ENCODE measurements at places on chromosomes 4 and X.

- DNase-seq, result no peak
These were observed 94.3 kb upstream of the ATXN3L start for GRCh38 chrX:13414006-13414647.

GRCh38 chrX:39149761-39150160 lies 348.5 kb downstream of the MID1IP1 start:
- no peak for DNase-seq

DNA sequence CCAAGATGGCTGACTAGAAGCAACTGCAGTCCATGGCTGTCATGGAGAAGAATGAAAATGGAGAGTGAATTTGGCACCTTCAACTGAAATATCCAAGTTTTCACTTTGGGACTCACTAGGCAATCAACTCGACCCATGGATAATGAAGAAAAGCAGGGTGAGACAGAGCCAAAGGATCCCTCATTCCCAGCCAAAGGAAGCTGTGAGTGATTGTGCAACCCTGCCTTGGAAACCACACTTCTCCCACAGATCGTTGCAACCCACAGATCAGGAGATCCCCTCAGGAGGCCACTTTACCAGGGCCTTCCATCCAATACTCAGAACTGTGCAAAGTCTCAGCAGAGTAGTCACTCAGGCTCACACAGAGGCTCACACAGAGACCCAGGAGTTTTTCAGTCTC lies 4.5 kb downstream of the CFAP299 start:
- DNase-seq, result no peak

- DNase-seq, result no peak
These were observed 30.9 kb upstream of the TENM3 start for GRCh38 chr4:182212211-182212761.

- no peak for DNase-seq
These were observed 12.9 kb upstream of the ODAM start for GRCh38 chr4:70182517-70183167.

- no peak for DNase-seq
These were observed 26.5 kb downstream of the ZNF81 start for GRCh38 chrX:47863187-47863586.

GRCh38 chrX:82961129-82961528 lies 547.0 kb upstream of the POU3F4 start:
- no peak for DNase-seq

DNA sequence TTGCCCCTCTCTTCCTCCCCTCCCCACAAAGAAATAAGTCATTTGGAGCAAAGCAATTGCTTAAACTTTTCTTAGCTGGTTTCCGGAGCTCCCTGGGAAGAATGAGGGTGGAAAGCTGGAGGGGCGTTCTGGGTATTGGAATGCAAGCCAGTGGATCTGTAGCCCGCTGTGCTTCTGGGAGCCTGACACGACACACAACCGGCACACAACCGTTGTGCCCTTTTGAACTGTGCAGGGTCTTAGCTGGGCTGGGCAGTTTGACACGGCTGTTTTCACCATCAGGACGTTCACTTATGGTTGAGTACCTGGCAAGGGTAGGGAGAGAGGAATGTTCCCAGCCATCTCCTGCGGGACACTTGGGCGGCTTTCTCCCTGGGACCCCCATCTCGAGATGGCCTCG lies 38.3 kb downstream of the SHROOM2 start:
- DNase-seq, result no peak

- no peak for DNase-seq
These were observed 551.4 kb downstream of the IQCM start for GRCh38 chr4:149264093-149264733.

Measured in stimulated activated CD8-positive, alpha-beta memory T cell treated with anti-CD3 and anti-CD28 coated beads, Interleukin-7, amount 100 ng/mL, for 48 hours (primary cell).